Stimulated activated CD8-positive, alpha-beta memory T cell treated with anti-CD3 and anti-CD28 coated beads, Interleukin-4, amount 100 ng/mL, for 4 hours (primary cell): ENCODE measurements at places on chromosomes 4 and X.

- DNase-seq: no peak
Measured at GRCh38 chr4:153232768-153233167, 28.5 kb downstream of the TRIM2 start.

GRCh38 chr4:90317785-90318184 lies 190.6 kb downstream of the CCSER1 start:
- DNase-seq: no peak

- no peak for DNase-seq
Measured at GRCh38 chr4:124202099-124202498, 510.4 kb downstream of the ANKRD50 start.

DNA sequence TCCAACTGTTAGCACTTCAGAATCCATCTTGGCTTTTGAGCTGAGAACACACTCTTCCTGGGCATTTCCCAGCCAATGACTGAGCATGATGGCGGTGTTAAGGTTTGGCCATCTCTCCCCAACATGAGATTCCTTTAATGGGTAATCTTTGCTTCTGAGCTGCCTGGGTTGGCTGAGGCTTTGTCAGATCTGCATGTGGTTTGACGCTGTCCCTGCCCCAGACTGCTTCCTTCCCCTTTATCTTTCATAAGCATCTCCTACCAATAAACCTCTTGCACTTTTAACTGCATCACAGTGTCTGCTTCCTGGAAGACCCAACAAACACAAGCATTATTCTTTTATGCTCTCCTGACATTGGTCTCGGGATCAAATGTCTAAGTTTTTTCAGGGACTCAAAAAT lies 31.5 kb upstream of the DIPK2B start:
- DNase-seq: no peak

DNA sequence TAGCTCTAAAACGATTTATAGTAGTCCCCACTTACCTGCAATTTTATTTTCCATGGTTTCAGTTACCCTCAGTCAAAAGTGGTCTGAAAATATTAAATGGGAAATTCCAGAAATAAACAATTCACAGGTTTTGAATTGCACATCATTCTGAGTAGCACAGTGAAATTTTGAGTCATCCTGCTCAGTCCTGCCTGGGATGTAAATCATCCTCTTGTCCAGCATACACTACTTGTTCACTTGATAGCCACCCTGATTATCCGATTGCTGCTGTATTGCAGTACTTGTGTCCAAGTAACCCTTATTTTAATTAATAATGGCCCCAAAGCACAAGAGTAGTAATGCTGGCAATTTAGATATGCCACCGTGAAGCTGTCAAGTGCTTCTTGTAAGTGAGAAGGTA lies 23.5 kb upstream of the BDH2 start:
- no peak for DNase-seq
